ENCODE measurements at places on chromosomes 11 and 22. TPM values are rescaled to one million over a fixed set of nuclear protein-coding genes. Genes with fewer than 3 reads are reported as not detected.

OR52H1 gene
- total RNA-seq: 1.6 TPM

DNA sequence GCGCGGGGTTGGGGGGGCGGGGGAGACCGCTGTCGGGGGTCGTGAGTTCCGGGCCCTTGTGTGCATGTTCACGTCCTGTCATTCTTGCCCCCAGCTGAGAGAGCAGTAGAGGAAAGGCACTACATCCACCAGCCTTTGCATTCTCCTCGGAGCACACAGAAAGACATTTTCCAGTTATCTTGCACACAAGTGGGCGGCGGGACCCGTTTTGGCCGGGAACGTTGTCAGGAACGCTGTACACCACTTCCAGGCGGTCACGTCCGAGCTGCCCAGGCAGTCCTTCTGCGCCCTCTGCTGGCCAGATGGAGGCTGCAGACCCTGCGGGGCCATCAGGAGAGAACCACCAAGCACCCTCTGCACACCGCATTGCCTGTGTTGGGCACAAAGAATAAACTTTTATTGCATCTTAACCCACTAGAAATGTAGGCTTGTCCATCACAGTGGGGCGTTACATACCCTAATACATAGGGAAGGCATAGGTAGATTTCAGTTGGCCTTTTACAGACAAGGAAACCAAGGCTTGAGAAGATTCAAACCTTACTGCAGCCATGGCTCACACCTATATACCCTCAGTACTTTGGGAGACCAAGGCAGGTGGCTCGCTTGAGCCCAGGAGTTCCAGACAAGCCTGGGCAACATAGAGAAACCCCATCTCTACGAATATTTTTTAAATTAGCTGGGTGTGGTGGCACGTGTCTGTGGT, 2.8 kb upstream of the CDKN1C start:
- peak; percentile 96 for DNase-seq
- H3K27ac ChIP-seq: peak overlapping the region; percentile 89
- H3K36me3 ChIP-seq: no peaks in the 10 kb centered on the region
- H3K4me1 ChIP-seq: peaks cover 44% of the 10 kb centered on the region
- no peaks in the 10 kb centered on the region for H3K27me3 ChIP-seq

RAB39A gene
- 1.1 TPM for total RNA-seq

NXPE4 gene
- 0.55 TPM for total RNA-seq

CDHR5 gene
- total RNA-seq: not detected

POTEH gene
- 0.33 TPM for total RNA-seq

DNA sequence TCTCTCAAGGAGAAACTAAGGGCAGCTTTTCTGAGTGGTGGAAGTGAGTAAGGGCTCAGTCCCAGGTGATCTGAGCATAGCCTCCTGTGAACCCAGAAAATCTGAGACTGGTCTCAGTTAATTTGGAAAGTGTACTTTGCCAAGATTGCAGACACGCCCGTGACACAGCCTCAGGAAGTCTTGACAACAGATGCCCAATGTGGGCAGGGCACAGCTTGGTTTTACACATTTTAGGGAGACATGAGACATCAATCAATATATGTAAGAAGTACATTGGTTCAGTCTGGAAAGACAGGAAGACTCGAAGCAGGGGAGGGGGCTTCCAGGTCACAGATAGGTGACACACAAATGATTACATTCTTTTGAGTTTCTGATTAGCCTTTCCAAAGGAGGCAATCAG, 13.5 kb upstream of the CRY2 start:
- H3K27me3 ChIP-seq: no peaks in the 10 kb centered on the region
- no peak overlapping the region for H3K4me3 ChIP-seq
- DNase-seq: no peak

KRTAP5-9 gene
- not detected for total RNA-seq

GRCh38 chr11:58726737-58727414, 4.9 kb downstream of the GLYAT start:
- no peaks in the 10 kb centered on the region for H3K27me3 ChIP-seq
- no peak overlapping the region for H3K4me3 ChIP-seq
- H3K4me1 ChIP-seq: no peaks in the 10 kb centered on the region
- no peaks in the 10 kb centered on the region for H3K36me3 ChIP-seq

SLC16A8 gene
- total RNA-seq: not detected

- peak overlapping the region; percentile 63 for H3K27ac ChIP-seq
- no peak for DNase-seq
- H3K36me3 ChIP-seq: no peaks in the 10 kb centered on the region
- no peaks in the 10 kb centered on the region for H3K27me3 ChIP-seq
- H3K4me3 ChIP-seq: no peak overlapping the region
- H3K4me1 ChIP-seq: peaks cover 35% of the 10 kb centered on the region
Observed at GRCh38 chr11:47259232-47259977, 1.6 kb downstream of the NR1H3 start.

OR52A1 gene
- total RNA-seq: not detected

BRSK2 gene
- total RNA-seq: 2.8 TPM

RHOD gene
- total RNA-seq: 17.7 TPM

Measured in sigmoid colon (tissue), 7 donors.